ENCODE measurements at places on chromosomes 5 and 9. TPM values are rescaled to one million over a fixed set of nuclear protein-coding genes. Genes with fewer than 3 reads are reported as not detected.
A peak's percentile ranks its signal among the peaks of the same experiment; 100 is the strongest.

DNA sequence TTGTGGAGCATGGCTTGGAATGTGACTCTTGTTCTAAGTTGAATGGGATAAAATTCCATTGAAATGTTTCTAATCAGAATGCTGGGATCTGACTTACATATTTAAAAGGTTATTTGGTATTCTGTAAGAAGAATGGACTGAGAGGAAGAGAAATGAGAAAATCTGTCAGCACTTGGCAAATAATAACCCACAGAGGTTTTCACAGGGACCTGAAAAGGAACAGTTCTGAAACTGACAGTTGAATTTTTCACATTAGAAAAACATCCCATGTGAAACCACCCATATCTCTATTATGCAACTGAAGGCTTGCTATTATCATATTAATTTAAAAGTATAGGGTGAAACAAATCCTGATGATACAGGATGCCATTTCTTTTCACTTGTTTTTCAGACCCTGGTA is 302.7 kb downstream of the EPB41L4A start:
- no peak for DNase-seq

DNA sequence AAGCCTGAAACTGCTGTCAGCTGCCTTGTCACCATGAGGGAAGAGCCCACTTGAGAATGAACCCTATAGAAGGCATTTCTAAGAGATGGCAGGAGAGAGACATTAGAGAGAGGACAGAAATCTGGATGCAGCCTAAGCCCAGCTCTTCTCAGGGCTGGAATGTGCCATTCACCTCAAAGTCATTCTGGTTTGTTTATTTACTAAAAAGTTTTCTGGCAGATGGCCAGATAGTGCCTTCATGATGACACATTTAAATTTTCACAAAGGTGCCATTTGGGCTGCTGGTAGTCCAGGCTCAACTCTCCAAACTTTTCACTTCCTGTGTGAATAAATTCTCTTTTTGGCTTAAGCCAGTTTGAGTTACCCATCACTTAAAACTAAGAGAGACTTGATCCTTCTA is 144.6 kb upstream of the ZNF366 start:
- DNase-seq, result no peak

GRCh38 chr5:173762045-173762444 is 126.1 kb upstream of the CPEB4 start:
- DNase-seq, result no peak

GRCh38 chr5:16625096-16625495 is 8.3 kb upstream of the RETREG1 start:
- no peak for DNase-seq

GRCh38 chr5:142771666-142772065 is 1.5 kb downstream of the ARHGAP26 start:
- DNase-seq, result no peak

GRCh38 chr9:115378758-115379157 is 260.8 kb upstream of the TNC start:
- DNase-seq, result no peak

DNA sequence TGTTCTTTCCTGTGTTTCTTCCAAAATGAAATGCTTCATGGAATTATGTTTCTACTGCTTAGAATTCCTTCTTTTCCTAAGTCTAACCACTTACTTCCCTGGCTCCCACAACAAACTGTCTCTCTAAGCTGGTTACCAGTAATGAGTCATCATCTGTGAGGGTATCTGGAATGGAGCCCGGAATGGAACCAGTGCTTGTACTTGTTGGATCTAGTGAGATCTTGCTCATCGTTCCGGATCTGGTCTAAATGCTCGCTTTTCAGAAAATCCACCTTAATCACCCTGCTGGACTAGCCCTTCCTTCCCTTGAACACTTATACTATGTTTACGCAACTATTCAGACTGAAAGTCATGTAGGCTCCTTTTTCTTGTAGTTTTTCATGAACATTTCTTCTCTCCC is 184.8 kb downstream of the PBX3 start:
- no peak for DNase-seq

DNA sequence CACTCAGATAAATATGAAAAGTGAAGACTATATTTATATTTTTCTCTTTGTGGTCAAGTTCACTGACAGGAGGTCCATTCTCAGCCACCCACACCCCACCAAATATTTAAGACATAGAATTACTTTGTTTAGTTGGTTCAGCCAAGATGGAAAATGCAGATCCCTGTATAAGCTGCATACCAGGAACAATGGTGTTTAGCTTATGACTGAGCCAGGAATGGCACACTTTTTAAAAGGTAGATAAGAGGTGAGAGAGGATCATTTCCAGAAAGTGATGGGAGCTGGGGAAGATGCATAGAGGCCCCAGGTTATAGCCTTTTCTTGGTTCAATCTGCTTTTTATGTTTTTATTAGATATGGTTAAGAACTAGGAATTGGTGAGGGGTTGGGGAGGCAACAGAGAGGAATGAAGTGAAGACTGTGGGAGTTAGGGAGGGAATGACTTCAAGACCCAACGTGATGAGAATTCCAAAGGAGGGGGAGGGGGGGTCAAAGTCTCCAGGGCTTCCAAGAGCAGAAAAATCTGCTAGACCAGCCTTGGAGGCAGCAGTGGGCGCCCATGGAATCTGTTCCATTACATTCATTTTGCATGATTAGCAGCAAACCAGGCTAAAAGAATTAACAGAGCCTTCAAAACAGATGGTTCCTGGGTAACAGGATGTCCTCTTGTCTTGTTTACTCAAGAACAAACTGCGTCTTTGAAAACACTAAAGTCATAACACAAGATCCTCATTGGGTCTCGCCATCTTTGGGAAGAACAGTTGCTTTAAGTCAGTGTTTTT is 95.2 kb downstream of the FGF1 start:
- no peak for DNase-seq

DNA sequence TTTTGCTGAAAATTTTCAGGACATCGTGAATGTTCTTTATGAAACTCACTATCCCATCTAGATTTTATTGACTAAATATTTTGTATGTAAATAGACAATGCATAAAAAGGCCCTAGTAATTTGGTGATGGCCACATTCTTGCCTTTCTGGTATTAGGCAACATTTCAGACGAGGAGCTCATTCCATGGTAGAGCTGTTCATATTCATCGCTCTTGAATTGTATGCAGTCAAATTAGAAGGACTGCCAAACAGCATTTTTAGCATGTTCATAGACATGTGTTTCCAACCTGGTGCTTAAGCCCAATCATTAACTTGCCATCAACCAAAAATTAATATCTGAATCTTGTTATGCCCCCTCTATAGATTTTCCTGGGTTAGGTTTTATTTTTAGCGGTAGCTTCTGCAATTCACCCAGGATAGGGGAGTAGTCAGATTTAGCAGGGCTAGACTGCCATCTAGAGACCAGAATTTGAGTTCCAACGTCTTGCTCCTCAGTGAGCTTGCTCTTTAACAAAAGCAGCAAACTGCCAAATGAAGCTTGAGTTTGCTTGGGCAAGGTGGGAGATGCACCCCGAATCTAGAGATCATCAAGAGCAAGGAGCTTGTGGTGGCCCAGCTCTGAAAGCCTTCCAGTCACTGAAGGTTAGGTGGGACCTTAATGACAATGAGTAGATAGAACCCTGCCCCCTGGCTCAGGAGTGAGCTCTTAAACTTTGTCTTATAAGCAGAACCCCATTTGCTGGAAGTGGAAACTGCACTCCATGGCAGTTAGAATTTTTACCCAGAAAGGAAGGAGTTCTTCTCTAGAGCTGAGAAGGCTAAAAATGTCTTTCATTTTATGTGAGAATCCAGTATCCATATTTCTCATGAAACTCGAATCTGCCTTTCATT is 456.2 kb downstream of the RASEF start:
- peak; percentile 79 for DNase-seq

DNA sequence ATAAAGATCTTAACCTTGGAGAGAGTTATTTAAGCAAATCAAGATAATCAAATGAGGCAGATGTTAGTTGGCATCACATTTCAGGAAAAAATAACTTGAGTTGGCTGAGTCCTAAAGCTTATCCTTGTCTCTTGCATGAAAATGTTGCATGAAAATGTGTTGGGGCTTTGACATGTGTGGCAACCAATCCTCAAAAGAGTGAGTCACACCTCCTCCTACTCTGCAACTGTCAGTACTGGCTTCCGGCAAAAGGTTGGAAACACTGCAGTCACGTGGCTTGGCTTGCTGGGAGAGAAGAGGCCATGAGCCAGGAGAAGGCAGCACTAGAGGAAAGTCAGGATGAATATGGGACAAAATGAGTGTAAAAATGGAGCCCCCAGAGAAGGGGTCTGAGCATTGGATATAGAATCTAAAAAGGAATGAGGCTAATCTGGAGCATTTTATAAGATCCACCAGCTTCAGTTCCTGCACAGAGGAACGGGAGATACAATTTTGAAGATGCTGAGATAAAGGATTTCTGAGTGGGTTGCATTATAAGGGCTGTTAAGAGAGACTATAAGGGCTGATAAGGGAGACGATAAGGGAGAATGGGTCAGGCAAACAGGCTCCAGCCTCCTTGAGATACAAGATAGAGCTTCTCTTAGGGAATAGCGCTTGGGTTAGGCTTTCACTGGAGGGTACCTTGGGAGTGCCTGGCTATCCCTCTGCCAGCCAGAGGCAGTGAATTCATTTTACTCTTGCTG is 43.1 kb downstream of the SPATA31D1 start:
- no peak for DNase-seq

- no peak for DNase-seq
These were observed 56.7 kb upstream of the RAD23B start for GRCh38 chr9:107226421-107226820.

DNA sequence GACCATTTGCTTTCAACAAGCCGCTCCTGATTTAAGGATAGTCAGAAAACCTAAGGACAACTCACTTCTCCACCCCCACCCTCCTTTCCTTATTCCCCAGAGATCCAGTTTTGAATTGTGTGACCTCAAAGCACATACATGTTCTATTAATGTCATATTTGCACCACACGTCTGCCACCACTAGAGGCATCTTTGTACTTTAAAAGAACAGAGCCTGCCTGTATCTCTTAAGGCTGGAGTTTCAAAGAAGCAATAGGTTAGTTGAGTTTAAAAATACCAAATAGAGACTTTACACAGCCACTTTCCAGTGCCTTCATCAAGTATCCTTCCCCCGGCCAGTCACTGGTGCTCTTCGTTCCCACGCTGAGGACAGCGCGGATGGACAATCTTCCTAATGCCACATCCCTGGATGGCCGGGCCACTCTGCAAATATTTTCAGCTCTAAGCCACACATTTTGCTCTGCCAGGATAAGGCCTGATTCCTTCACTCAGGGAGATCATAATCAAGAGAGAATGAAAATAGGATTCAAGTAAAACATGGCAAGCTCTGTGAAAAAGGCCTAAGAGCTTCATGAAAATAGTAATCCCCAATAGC is 146.3 kb downstream of the SNCAIP start:
- no peak for DNase-seq

DNA sequence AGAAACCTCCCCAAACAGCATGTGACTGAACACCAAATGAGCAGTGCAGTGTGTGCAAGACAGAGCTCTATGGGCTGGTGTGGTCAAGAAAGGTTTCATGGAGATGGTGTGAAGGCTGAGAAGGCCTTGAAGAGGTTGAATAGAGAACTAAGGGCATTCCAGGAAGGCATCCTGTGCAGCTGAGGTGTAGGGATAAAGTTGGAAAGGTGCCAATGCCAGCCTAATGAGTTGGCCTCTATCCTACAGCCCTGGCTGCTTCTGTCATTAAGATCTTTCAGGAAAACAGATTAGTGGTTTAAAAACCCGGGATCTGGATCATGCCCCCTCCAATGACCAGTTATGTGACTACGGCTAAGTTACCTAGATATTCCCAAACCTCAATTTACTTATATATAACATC is 4.0 kb downstream of the HDAC3 start:
- no peak for DNase-seq

GRCh38 chr5:31380049-31380448 is 151.8 kb downstream of the DROSHA start:
- DNase-seq, result no peak

- no peak for DNase-seq
These were observed 19.9 kb downstream of the SEMA4D start for GRCh38 chr9:89477811-89478630.

GRCh38 chr5:73204332-73204731 is 31.3 kb downstream of the TMEM174 start:
- DNase-seq, result no peak

GRCh38 chr5:179605026-179605833 is 18.2 kb downstream of the HNRNPH1 start:
- no peak for DNase-seq

GRCh38 chr5:100872408-100873190 is 30.5 kb downstream of the ST8SIA4 start:
- no peak for DNase-seq

- DNase-seq, result no peak
These were observed 32.3 kb downstream of the NAA35 start for GRCh38 chr9:85973238-85973637.

DNA sequence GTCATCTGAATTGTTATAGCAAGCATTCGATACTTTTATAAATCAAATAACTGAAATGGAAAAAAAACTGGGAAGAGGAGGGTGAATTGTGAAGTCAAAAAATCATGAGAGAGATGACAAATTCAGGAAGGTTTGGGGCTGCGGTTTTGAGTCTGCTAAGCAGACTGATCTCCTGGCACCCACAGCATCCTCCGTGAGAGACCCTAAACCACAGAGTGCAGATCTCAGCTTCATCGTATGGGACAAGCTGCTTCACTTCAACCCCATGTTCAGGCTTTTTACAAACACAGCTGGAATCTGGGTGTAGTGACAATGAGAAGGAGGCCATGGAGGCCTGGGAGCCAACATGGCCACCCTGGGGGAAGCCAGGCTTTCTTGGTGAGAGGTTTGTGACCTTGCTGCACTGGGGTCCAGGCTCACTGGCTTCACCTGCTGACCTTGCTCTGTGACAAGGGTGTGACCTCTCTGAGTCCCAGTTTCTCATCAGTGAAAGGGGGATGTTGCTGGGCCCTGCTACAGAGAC is 19.4 kb downstream of the USP20 start:
- no peak for DNase-seq

C9orf72 gene
- 20.9 TPM for polyA plus RNA-seq

PRXL2C gene
- 5.1 TPM for polyA plus RNA-seq

ANKH gene
- 11.1 TPM for polyA plus RNA-seq

CNTNAP3B gene
- 14.1 TPM for polyA plus RNA-seq

WHRN gene
- polyA plus RNA-seq, result 15.4 TPM

CA9 gene
- 1.2 TPM for polyA plus RNA-seq

CCDC152 gene
- polyA plus RNA-seq, result 28.4 TPM
